ENCODE measurements at places on chromosomes 6 and 20.

- DNase-seq, result no peak
Measured at GRCh38 chr6:158660333-158660754, 10.5 kb downstream of the SYTL3 start.

- no peak for DNase-seq
Measured at GRCh38 chr20:10714236-10714975, 40.6 kb upstream of the JAG1 start.

GRCh38 chr6:164455835-164456234 lies 853.6 kb downstream of the C6orf118 start:
- DNase-seq, result no peak

DNA sequence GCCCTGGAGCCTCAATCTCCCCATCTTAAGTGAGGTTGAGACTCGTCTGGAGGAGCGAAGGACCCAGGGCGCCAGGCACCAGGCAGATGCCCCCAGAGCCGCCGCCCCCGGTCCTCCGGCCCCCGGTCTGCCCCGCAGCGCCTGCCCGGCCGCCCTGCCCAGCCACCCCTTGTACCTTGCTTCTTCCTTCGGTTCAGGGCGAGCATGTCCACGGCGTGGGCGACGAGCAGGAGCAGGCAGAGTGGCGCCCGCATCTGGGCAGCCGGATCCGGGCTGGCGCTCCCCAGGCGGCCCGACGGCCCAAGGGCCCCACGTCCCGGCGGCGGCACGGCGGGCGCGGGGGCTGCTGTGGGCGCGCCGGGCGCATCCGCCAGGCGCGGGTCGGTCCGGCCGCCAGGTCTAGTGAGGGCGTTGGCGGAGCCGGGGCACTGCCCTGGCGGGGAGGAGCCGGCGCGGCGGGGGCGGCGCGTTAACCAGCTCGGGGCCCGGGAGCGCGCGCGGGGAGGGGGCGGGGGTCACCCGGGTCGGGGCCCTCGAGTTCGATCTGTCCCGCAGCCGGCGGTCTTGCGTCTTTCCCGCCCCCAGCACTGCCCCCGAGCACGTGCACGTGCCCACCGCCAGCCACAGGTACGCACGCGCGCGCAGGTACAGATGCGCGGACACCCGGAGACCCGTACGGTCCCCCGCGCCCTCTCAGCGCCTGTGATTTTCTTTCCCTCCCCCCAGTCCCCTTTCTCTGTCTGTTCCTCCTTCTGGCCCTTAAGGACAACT lies at the start of gene RSPO4:
RSPO4 (minus strand) TSS at position 401 of the 771 bp plus-strand sequence; CDS start at position 254, 147 bp downstream.
- DNase-seq, result peak; percentile 10

DNA sequence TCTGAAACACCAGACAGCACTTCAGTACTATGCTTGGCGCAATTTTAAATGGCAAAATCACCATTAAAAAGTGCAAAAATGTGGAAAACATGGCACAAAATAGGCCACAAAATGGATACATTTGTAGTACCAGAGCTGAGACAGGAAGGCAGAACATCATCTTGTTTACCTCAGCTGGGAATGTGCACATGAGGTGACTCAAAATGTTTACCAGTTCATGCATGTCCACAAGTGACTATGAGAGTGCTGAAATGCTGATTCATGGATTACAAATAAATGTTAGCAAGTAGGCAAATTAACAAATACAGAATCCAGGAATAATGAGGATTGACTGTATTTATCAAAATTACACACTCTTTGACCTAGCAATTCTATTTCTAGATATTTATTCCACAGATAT lies 201.6 kb downstream of the ISM1 start:
- no peak for DNase-seq
